ENCODE measurements at places on chromosomes 5 and 9. TPM values are rescaled to one million over a fixed set of nuclear protein-coding genes. Genes with fewer than 3 reads are reported as not detected.

PTPRD gene
- 85.4 TPM for total RNA-seq

PKD2L2 gene
- not detected for total RNA-seq

SLC6A3 gene
- total RNA-seq = not detected

NR6A1 gene
- total RNA-seq = 6.1 TPM

OLFM1 gene
- not detected for total RNA-seq

PTGS1 gene
- 2.4 TPM for total RNA-seq
